ENCODE measurements at places on chromosomes 2 and 18. TPM values are rescaled to one million over a fixed set of nuclear protein-coding genes. Genes with fewer than 3 reads are reported as not detected.

Gene PHOSPHO2
- 3.0 TPM for total RNA-seq

Gene EN1
- not detected for total RNA-seq

Gene RNF103
- 14.1 TPM for total RNA-seq

Gene UGT1A5
- not detected for total RNA-seq

Gene HOXD12
- total RNA-seq, result not detected

Gene RESP18
- total RNA-seq, result not detected

Gene CFC1
- total RNA-seq, result not detected

Gene CROCC2
- total RNA-seq, result not detected

Gene RAB12
- total RNA-seq, result 13.5 TPM

Gene NCKAP1
- 0.87 TPM for total RNA-seq

Gene MAB21L4
- total RNA-seq, result not detected

Gene STK16
- 33.5 TPM for total RNA-seq

Gene ST8SIA5
- total RNA-seq, result 0.15 TPM

Gene GLI2
- total RNA-seq, result 0.12 TPM

Gene CXCR2
- 0.20 TPM for total RNA-seq

Gene STPG4
- 0.64 TPM for total RNA-seq

Gene ABCB11
- total RNA-seq, result not detected

Gene PARD6G
- 0.22 TPM for total RNA-seq

Gene CCL20
- total RNA-seq, result not detected

Gene THSD7B
- total RNA-seq, result not detected

Gene KCNJ13
- total RNA-seq, result not detected

Gene MAPK4
- not detected for total RNA-seq

Gene SNTG2
- not detected for total RNA-seq

Gene OSBPL6
- total RNA-seq, result 0.35 TPM

Gene FBXO15
- 0.54 TPM for total RNA-seq

Gene COL3A1
- not detected for total RNA-seq

Gene KRTCAP3
- 7.1 TPM for total RNA-seq

Gene DSG1
- total RNA-seq, result not detected

Gene ITPRIPL1
- 33.3 TPM for total RNA-seq

Measured in activated CD4-positive, alpha-beta T cell treated with anti-CD3 and anti-CD28 coated beads, Interleukin-2, amount 10 ng/mL, durations not matched to agents 7 days and 5 days (primary cell).